Esophagus squamous epithelium (tissue), 5 donors: ENCODE measurements at places on chromosomes 4 and X.

GRCh38 chrX:16979226-16979625 lies 32.8 kb downstream of the REPS2 start:
- H3K36me3 ChIP-seq: no peaks in the 10 kb centered on the region
- H3K4me1 ChIP-seq: no peaks in the 10 kb centered on the region
- DNase-seq: no peak
- no peak overlapping the region for H3K4me3 ChIP-seq
- no peaks in the 10 kb centered on the region for H3K27me3 ChIP-seq
- no peak overlapping the region for H3K27ac ChIP-seq

DNA sequence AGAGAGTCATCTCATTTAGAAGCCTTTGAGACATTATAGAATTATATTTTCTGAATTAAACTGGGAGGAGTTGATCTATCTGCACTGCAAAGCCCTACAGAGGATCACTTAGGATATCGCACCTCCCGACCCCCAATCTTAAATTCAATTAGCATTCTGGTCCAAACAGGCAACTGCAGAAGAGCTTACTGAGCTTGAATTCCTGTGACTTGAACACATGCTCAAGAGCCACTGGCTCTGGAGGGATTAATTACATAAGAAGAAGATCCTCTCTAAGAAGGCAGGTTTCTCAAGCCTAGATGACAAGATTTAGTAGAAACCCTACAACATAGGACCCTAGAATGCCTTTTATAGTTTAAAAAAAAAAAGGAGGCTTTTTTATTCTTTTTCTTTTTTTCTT lies 548.9 kb downstream of the ARAP2 start:
- no peak for DNase-seq
- H3K36me3 ChIP-seq: no peaks in the 10 kb centered on the region
- no peaks in the 10 kb centered on the region for H3K27me3 ChIP-seq
- H3K4me1 ChIP-seq: no peaks in the 10 kb centered on the region

DNA sequence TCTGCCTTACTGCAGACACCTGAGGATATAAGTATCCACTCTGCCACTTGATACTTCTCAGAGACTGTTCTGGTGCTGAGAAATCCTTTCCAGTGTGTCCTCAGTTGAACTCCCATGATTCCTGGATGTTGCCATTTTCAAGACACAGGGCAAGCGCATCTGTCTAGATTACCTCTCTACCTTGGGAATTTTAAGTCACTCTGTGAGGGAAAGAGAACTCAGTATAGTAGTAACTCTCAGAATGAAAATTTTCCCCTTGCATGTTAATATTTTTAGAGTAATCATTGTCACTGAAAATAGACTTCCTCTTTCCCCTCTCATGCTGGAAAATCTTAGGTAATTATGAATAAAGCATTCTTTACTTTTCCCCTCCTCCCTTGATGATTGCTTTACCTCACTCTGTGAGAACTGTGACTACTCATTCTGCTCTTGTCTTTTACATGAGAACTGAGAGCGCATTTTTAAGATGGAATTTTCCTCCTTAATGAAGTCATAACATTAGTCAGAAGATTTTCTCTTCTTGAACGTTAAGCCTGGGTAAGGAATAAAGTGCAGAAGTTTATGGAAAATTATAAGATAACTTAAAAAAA lies 45.0 kb downstream of the TET2 start:
- H3K36me3 ChIP-seq: no peaks in the 10 kb centered on the region
- peaks cover 13% of the 10 kb centered on the region for H3K4me1 ChIP-seq
- no peaks in the 10 kb centered on the region for H3K27me3 ChIP-seq
- peak overlapping the region; percentile 13 for H3K27ac ChIP-seq

DNA sequence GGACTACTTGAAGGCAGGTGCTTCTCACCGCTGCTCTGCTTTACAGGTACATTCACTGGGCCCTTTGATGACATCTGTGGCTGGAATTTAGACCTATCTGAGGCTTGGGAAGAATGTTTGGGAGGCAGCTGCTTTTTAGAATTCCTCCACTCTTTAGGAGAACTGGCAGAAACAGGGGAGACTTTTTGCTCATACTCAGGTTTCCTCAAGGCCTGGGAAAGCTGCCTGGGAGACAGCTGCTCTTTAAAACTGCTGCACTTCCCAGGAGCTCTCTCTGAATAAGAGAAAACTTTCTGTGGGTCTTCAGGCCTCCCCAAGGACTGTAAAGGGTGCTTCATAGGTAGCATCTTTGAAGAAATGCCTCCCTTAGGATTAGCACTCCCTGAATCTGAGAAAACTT lies 14.3 kb downstream of the CT47C1 start:
- H3K4me1 ChIP-seq: no peaks in the 10 kb centered on the region
- no peak for DNase-seq
- H3K27me3 ChIP-seq: no peaks in the 10 kb centered on the region
- H3K4me3 ChIP-seq: no peak overlapping the region

DNA sequence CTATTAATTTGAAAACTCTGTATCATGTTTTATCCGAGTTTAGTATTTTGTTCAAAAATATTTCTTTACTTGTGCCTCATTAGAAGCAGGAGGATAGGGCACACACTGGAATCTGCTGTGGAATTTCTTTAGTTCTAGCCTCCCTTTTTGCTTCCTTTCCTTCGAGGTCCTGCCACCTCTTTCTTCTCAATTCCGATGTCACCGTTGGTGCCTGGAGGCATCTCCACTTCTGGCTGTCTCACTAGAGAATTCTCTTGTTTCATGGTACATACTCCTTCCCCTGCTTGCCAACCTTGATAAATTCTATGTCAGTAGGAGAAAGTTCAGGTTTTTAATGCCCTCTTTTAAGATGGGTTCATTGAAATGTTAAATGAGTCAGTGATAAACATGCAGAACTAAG lies 140.1 kb downstream of the ANK2 start:
- no peaks in the 10 kb centered on the region for H3K36me3 ChIP-seq
- H3K4me1 ChIP-seq: no peaks in the 10 kb centered on the region
- DNase-seq: no peak
- no peak overlapping the region for H3K4me3 ChIP-seq
- H3K27me3 ChIP-seq: no peaks in the 10 kb centered on the region

- no peaks in the 10 kb centered on the region for H3K27me3 ChIP-seq
- H3K36me3 ChIP-seq: no peaks in the 10 kb centered on the region
- H3K27ac ChIP-seq: no peak overlapping the region
- no peaks in the 10 kb centered on the region for H3K4me1 ChIP-seq
- DNase-seq: no peak
These were observed 32.1 kb downstream of the SYTL5 start for GRCh38 chrX:38038501-38038900.

DNA sequence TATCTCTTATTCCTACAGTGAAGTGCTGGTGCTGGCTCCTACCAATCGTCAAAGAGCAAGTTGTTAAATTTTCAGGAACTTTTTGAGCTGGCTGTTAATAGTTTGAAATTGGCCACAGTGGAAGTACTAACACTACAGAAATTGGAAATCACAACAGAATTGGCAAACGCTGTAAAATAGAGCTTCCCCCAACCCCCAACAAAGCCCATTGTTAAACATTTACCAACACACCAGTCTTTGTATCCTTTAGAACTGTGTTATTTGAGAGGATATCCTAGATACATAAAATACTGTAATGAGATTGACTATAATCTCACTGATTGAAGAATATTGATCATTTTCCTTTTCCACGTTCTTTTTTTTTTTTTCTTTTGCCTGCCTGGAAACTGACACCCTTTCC lies 37.4 kb downstream of the FAM241A start:
- H3K36me3 ChIP-seq: no peaks in the 10 kb centered on the region
- DNase-seq: no peak
- no peak overlapping the region for H3K4me3 ChIP-seq
- H3K27me3 ChIP-seq: no peaks in the 10 kb centered on the region
- H3K4me1 ChIP-seq: no peaks in the 10 kb centered on the region

GRCh38 chr4:156677656-156678055 lies 293.9 kb downstream of the PDGFC start:
- DNase-seq: no peak
- H3K4me1 ChIP-seq: no peaks in the 10 kb centered on the region
- H3K27me3 ChIP-seq: no peaks in the 10 kb centered on the region
- no peak overlapping the region for H3K27ac ChIP-seq
- H3K4me3 ChIP-seq: no peak overlapping the region
